Left lung (tissue), 14 donors: ENCODE measurements at places on chromosomes 13 and 19. TPM values are rescaled to one million over a fixed set of nuclear protein-coding genes. Genes with fewer than 3 reads are reported as not detected.

GRK1 gene
- not detected for total RNA-seq

ADAMTS10 gene
- 23.9 TPM for total RNA-seq

KCNRG gene
- total RNA-seq: 0.67 TPM

DNA sequence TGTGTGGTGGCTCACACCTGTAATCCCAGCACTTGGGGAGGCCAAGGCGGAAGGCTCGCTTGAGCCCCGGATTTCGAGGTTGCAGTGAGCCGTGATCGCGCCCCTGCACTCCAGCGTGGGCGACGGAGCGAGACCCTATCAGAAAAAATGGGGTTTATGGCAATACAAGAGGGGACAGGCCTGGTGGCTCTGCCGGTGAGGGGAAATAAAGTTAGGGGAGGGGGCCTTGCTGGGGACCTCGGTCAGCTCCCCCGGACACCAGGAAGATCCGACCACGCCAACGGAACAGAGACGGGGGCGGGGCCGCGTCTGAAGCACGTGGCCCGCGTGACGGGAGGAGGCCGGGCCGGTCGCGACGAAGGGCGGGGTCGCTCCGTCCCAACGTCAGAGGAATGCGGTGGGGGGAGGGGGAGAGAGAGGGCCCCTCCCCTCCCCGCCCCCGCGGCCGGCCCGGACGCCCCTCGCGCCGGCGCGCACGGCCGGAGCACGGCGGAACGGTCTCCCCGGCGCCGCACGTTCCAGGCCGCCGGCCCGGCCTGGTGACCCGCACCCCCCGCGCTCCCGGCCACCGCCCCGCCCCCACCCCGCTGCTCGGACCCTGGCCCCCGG is 1.9 kb upstream of the HNRNPL start:
- peak; percentile 97 for DNase-seq

- no peak for DNase-seq
Observed at GRCh38 chr19:6070720-6071485, 39.4 kb downstream of the RFX2 start.

DNA sequence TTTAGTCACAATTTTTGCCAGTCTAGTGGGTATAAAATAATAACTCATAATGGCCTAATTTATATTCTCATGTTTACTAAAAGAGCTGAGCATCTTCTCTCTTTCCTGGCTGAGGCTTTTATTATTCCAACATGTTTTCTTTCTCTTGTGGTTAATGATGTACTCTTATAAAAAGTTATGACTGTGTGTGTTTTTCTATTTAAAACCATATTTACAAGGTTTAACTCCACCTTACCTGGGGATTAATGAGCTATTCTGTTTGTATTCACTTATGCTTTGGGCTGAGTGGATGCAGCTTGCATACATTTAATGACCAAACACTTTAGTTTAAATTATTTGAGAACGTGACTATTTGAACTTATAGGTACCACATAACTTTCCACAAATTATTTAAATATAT is 1365.7 kb upstream of the SLC10A2 start:
- no peak for DNase-seq

- DNase-seq: no peak
Observed at GRCh38 chr19:2845107-2845506, 3.8 kb downstream of the ZNF555 start.

DNA sequence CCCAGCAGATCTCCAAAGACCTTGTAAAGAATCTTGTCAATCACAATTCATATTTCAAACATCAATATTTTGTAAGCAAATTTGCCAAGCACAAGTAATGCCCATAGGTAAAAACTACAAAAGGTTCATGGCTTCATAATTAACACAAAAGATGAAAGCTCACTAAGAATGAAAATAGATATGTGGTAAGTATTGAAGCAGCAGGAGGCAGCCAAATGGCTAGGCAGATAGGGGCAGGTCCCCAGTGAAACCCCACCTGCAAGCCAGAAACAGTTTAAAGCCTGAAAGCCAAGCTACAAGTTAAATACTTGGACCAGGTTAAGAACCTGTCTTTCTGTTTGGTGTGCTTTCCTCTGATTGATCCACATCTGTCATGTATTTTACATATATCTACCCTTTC is 942.6 kb upstream of the SPRY2 start:
- no peak for DNase-seq

DNA sequence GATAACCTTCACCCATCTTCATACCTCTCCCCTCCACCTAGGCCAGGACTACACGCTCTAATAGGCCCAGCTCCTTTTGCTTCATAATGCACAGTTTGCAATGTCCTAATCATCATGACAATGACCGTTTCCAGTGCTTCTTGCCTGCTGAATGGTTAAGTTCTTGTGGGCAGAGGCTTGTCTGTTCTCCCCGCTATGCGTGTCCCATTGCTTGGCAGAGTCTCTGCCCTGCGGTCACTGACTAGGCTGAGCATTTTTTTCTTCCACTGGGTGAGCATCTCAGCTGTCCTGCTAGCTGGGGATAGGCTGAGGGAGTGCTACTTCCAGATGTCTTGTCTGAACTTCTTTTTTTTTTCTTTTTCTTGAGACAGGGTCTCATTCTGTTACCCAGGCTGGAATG is 314.7 kb downstream of the UQCRFS1 start:
- DNase-seq: no peak

DNA sequence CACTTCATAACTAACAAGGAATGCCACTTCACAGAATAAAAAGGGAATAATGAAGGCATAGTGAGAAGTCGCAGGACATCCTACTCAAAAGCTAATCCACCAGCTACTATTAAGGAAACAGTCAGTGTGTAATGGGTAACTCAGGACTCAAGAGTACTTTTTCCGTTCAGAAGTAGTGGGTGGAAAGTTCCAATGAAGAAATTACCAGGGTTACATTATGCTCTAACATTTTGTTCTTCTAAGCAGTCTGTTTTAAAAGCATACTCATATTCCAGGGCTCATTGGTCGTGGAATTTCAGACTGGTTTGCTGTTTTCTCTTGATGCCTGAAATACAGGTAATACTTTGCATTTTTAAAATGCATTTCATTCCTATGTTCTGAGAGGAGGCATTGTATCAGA is 222.4 kb upstream of the IRS2 start:
- no peak for DNase-seq

DNA sequence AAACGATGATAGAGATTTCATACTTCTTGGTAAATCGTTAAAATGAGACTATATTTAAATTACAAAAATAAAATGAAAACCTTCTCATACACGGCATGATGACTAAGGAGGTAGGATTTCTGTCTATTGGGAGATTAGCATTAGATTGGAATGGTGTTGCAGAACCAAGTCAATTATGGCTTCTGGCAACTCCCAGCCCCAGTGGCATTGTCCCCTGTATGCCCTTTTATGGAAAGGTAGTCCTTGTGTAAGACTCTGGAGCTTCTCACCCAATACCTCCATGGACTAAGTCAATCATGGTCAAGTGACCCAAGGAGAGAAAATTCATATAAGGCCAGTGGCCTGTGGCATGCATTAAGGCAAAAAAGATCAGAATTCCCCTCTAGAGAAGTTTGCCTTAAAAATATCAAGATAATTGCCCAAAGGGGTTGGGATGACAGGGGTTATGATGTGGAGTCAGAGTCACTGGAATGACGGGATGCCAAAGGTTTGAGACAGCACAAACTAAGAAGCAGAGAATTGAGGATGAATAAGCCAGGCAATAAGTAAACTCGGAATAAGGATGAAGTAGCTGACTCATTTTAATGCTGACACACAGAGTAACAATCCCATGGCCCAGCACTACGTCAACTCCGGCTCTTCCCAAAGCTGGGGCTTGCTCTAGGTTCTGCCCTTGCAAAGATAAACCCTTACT is 57.8 kb upstream of the POSTN start:
- no peak for DNase-seq

- no peak for DNase-seq
Observed at GRCh38 chr13:21573920-21574712, 29.9 kb downstream of the MICU2 start.

DNA sequence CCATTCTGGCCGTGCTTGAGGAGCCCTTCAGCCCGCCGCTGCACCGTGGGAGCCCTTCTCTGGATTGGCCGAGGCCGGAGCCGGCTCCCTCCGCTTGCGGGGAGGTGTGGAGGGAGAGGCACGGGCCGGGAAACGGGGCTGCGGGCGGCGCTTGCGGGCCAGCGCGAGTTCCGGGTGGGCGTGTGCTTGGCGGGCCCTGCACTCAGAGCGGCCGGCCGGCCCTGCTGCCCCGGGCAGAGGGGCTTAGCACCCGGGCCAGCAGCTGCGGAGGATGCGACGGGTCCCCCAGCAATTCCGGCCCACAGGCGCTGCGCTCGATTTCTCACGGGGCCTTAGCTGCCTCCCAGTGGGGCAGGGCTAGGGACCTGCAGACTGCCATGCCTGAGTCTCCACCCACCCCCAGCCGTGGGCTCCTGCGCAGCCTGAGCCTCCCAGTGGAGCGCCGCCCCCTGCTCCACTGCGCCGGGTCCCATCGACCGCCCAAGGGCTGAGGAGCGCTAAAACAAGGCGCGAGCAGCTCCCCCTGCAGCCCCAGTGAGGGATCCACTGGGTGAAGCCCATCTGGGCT is 76.5 kb downstream of the PCDH20 start:
- no peak for DNase-seq

DNA sequence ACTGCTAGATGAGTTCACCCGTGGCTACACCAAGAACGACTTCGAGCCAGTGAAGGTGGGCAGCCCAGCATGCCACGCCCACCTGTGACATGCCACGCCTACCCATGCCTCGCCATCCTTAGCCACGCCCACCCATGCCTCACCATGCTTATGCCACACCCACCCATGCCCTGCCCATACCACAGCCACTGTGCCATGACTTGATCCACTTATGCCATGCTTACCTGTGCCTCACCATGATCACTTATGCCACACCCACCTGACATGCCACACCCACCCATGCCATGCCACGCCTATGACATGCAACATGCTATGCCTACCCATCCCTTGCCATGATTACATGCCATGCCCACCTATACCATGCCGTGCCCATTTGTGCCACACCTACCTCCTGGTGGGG is 12.9 kb upstream of the USE1 start:
- no peak for DNase-seq

GRCh38 chr19:1110809-1111640 is 7.2 kb downstream of the GPX4 start:
- no peak for DNase-seq

DNA sequence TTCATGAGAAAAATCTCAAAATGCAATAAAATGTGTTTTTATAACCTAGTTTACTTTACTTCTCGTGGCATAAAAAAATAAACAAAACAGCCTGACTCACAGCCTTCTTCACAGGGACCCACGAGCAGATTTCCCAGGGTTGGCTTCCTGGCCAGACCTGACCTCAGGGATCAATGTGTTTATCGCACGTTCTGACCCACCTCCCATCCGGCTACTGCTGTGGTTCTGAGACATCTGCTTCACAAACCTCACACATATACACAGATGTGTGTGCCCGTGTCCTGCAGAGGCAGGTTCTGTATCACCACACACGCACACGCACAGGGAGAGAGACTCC is 118.3 kb downstream of the COL4A2 start:
- no peak for DNase-seq

DNA sequence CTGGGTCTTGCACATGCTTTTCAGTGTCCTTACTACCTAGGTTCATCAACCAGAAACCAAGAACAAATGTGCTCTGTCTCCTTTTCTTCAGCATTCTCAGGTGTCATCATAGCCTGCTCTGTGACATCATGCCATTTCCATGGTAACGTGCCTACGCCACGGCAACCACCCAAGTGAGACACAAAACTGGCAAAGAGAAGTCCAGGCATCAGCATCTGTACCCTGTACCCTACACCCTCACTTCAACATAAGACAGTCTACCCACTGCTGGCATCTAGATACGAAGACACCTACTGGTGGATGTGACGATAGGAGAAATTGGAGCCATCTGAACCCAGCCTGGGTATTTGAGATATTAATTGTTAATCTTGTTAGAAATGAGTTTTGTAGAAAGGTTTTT is 13.3 kb downstream of the ZC3H4 start:
- no peak for DNase-seq

DNA sequence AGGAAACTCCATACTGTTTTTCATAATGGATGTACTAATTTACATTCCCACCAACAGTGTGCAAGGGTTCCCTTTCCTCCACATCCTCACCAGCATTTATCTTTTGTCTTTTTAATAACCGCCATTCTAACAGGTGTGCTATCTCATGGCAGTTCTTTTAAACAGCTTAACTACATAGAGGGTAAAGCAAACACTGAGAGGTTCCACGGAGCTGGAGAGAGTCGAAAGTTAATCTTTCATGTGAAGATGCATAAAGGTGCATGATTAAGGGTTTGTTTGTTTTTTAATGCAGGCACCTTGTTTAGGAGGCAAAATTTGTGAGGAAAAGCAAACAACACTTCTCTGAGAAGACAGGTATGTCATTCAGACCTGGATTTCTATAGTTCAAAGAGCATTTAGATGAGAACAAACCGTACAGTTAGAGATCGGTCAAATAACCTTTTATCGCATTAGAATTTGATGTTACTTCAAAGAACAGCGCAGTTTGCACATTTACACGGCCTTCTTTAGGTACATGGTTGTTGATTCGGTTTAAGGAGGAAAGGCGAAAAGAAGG is 193.9 kb downstream of the RBM26 start:
- DNase-seq: no peak

DNA sequence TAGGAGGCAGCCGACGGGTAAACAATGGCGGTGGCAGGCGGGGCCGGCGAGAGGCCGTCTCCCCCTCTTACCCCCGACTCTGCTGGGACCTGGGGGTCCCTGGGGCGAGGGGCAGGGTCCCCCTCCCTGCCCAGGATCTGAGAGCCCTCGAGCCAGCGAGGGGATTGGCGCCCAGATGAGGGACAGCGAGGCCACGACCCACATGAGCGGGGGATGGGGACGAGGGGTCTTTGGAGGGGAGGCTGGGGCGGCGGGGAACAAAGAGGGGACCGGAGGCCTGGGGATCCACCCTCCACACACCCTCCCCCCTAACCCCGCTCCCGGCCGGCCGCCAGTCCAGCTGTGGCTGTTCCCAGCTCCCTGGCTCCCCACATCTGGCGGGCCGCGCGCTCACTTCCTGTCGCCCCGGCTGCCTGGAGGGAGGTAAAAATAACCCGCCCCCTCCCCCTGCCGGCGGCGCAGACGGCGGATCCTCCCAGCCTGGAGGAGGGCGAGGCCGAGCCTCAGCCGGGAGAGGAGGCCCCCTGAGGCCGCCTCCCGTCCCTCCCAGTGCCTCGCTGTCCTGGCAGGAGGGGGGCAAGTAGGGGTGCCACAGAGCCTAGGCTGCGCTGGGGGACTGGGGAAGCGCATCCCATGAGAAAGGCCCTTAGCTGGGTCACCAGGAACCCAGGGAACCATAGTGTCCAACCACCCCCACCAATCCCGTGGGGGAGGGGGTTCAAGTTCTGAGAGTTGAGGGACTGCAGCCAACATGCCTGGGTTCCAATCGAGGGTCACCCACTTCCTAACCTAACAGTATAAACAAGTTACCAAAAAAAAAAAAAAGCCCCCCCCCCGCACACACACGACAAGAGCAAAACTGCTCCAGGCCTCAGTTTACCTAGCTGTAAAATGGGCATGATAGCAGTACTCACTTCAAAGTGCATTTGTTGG is 29.3 kb upstream of the NANOS3 start:
- DNase-seq: peak; percentile 95

DNA sequence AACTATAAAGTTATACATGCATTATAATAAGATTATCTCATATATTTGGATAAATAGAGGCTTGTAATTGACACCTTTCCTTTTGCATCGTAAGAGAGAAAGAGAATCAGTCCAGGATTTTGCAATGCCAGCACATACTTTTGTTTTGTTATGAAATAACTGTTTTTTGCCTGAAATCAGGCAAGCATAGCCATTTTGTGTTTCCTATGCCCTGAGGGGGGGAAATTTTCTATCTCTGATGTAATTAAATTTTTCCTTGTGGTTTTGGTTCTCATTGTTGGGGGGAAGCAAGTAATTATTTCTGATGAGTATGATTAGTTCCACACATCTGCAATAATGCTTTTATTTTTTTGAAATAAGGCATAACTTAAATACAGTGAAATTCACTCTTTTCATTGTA is 229.4 kb downstream of the NDFIP2 start:
- DNase-seq: no peak
